ENCODE measurements at places on chromosomes 3 and 15. TPM values are rescaled to one million over a fixed set of nuclear protein-coding genes. Genes with fewer than 3 reads are reported as not detected.

Gene KBTBD13
- not detected for total RNA-seq

Gene ROPN1B
- total RNA-seq, result not detected

Gene TFG
- total RNA-seq, result 68.9 TPM

Gene MON1A
- total RNA-seq, result 12.8 TPM

Gene CACNA2D2
- not detected for total RNA-seq

Gene OIP5
- 0.25 TPM for total RNA-seq

Gene TMEM158
- 19.3 TPM for total RNA-seq

Gene SEMA3G
- total RNA-seq, result not detected

Gene MESP1
- total RNA-seq, result 0.49 TPM

Gene ANO10
- 27.2 TPM for total RNA-seq

Gene CPA3
- total RNA-seq, result 0.18 TPM

Gene LMOD3
- not detected for total RNA-seq

Gene GHSR
- not detected for total RNA-seq

Gene RETNLB
- not detected for total RNA-seq

Gene SERP1
- total RNA-seq, result 119 TPM

Gene POPDC2
- 1.6 TPM for total RNA-seq

Gene NMNAT3
- 1.8 TPM for total RNA-seq

Gene CLRN1
- not detected for total RNA-seq

Gene CLDN16
- 0.09 TPM for total RNA-seq

Gene HGD
- total RNA-seq, result 0.57 TPM

Gene ALDH1A3
- total RNA-seq, result 197 TPM

Gene SLC51B
- total RNA-seq, result not detected

Measured in fibroblast of the aortic adventitia (primary cell).